ENCODE measurements at places on chromosomes 3 and 15.

DNA sequence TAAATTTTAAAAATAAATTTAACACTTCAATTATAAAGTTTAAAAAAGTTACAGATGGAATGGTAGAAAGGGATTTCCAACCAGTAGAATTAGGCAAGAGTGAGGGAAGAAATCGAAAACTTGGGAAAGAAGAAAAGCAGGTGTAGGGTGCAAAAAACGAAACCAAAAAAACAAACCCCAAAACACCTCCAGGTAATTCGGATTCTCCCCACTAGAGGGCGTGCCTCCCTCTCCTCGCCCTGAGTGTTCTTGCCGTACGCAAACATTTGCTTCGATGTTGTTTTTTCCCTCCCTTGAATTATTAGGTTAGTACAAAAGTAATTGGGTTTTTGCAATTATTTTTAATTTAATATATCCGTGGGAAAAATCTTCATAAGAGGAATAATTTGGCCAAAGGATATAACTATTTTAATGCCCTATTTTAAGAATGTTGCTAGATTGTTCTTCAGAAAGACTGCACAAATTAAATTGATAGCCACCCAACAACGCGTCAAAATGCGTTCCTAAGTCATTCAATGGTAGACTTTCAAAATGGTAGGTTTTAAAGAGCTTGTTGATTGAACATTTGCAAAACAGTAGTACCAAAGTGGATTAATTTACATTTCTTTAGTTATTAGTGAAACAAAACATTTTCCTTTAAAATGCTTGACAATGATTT lies 63.7 kb downstream of the SLC30A4 start:
- peak; percentile 34 for DNase-seq

- no peak for DNase-seq
Measured at GRCh38 chr3:153880493-153880892, 240.7 kb upstream of the ARHGEF26 start.

GRCh38 chr15:78060232-78060631 lies 17.3 kb downstream of the TBC1D2B start:
- DNase-seq, result no peak

DNA sequence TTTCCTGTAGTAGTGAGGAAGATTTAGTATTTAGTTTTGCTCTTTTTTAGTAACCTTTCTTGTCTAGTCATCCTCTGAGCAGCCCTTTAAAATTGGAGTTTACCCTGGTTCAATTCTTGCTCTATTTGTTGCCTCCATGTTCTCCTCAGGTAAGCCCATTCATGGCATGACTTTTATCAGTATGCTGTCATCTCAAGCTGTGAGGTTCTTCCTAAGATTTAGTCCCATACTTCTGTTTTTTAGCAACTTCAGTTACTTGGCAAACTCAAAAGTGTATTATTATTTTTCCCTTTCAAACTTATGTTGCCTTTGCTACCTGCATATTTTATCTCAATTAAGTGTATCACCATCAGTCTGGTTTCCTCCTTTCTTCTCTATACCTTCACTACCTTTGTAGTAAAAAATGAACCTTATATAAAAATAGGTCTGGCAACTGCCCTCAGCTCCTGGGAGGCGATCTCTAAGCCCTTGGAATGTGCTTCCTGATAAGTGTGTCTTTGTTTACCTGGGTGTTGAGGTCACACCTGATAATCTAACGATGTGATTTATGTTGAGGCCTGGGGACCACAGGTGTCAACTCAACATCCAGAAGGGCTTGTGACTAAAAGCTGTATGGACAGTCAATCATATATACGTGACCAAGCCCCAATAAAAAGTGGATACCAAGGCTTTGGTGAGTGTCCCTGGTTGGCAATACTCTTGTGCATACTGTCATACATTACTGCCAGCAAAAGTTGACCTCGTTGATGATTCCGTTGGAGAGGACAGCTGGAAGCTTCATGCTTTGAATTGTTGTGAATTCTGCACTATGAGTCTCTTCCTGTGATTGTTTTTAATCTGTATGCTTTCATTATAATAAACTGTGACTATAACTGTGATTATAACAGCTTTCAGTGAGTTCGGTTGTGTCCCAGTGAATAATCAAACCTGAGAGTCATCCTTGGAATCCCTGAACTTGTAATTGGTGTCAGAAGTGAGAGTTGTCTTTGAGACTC lies 3.9 kb downstream of the NSUN3 start:
- no peak for DNase-seq

- no peak for DNase-seq
Measured at GRCh38 chr15:67024998-67025368, 40.4 kb upstream of the SMAD3 start.

DNA sequence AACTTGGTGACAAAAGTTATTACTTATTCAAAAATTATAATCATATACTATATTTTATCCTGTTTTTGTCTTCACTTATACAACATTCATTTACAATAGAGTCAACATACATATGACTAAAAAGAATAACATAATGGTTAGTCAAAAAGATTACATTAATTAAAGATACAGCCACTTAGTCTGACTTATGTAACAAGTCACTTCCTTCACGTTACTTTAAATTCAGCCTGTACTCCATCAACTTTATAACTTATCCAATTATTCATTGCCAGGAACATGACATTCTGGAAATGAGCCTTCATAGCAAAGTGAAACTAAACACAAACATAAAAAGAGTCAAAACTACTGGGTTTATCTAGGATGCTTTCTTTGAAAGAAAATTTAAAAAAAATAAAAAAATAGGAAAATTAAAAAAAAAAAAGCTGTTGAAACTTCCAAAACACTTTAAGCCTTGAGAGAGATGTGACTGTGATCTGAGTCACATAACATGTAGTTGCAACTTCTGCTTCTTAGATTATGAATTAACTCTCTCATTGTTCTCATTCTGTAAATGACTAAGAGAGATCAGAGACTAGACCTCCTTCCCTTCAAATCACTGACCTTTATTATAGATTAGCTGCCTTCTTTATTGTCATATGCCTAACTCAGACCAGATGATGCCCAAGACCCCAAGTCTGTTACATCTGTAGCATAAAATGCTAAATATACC lies 107.8 kb downstream of the MYRIP start:
- peak; percentile 46 for DNase-seq

DNA sequence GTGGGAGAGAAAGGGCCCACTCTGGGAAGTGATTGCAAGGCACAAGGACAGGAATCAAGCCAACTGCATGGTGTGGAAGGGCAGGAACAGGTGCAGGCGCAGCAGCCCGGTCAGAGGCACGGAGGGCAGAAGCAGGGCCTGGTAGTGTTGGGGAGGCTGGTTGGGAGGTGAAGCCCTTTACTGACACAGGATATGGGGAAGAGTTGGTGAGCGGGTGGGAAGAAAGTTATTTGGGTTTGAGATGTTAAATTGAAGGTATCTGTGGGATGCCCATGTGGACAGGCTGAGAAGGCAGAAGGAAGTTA lies 83.6 kb upstream of the ABHD2 start:
- no peak for DNase-seq

- DNase-seq, result no peak
Measured at GRCh38 chr3:141241616-141242376, 10.2 kb downstream of the PXYLP1 start.

- no peak for DNase-seq
Measured at GRCh38 chr3:73663495-73663894, 38.8 kb upstream of the PDZRN3 start.

All from fibroblast of skin of abdomen (primary cell).